Colonic mucosa (tissue), 4 donors: ENCODE measurements at places on chromosomes 3 and 15. TPM values are rescaled to one million over a fixed set of nuclear protein-coding genes. Genes with fewer than 3 reads are reported as not detected.

Gene SAMMSON
- total RNA-seq: not detected

- no peak overlapping the region for H3K4me3 ChIP-seq
- H3K4me1 ChIP-seq: no peaks in the 10 kb centered on the region
- H3K36me3 ChIP-seq: no peaks in the 10 kb centered on the region
- H3K27ac ChIP-seq: no peak overlapping the region
- H3K27me3 ChIP-seq: no peaks in the 10 kb centered on the region
- no peak for DNase-seq
Measured at GRCh38 chr3:54859184-54859583, 68.7 kb downstream of the LRTM1 start.

DNA sequence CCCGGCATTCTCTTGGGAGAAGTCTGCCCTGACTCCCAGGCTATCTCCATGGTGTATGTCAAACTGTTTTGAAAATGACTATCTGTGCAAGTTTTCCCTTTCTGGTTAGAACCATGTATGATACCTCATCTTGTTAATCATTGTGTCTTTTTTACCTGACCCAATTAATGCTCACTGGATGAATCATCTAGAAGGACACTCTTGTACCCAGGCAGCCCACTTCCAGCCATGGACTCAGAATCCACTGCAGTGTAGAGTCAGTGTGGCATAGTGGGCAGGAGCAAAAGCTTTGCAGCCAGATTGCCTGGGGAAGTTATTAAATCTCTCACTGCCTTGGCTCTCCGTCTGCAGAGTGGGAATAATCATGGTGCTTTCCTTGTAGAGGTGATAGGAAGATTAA, 1.2 kb downstream of the FAM3D start:
- peak overlapping the region; percentile 46 for H3K4me3 ChIP-seq
- no peak for DNase-seq
- H3K36me3 ChIP-seq: no peaks in the 10 kb centered on the region
- peaks cover 13% of the 10 kb centered on the region for H3K4me1 ChIP-seq

DNA sequence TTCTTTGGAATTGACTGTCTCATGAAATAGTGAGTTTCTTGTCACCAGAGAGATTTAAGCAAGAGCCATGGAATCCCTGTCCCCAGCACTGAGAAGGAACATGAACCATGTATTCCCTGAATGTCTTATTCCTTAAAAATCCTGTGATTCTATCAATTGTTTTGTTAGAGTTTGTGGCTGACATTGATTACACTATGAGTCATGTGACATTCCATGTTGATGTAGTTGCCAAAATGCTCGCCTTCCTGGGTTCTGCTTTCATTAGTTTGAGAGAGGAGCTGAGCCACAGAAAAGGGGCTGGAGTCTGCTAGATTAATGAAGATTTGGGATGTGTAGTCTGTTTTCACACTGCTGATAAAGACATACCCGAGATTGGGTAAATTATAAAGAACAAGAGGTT, 294.9 kb upstream of the CTDSPL start:
- H3K4me1 ChIP-seq: no peaks in the 10 kb centered on the region
- H3K27ac ChIP-seq: no peak overlapping the region
- H3K4me3 ChIP-seq: no peak overlapping the region
- no peaks in the 10 kb centered on the region for H3K27me3 ChIP-seq
- no peak for DNase-seq

Gene MFGE8
- total RNA-seq: 31.3 TPM

- no peak for DNase-seq
- H3K27ac ChIP-seq: no peak overlapping the region
- H3K36me3 ChIP-seq: no peaks in the 10 kb centered on the region
- H3K4me1 ChIP-seq: no peaks in the 10 kb centered on the region
Measured at GRCh38 chr15:54226455-54226854, 248.2 kb downstream of the UNC13C start.

GRCh38 chr15:101540480-101541239, 51.2 kb upstream of the PCSK6 start:
- no peaks in the 10 kb centered on the region for H3K27me3 ChIP-seq
- no peak overlapping the region for H3K27ac ChIP-seq
- H3K4me3 ChIP-seq: no peak overlapping the region
- no peaks in the 10 kb centered on the region for H3K4me1 ChIP-seq
- DNase-seq: no peak

DNA sequence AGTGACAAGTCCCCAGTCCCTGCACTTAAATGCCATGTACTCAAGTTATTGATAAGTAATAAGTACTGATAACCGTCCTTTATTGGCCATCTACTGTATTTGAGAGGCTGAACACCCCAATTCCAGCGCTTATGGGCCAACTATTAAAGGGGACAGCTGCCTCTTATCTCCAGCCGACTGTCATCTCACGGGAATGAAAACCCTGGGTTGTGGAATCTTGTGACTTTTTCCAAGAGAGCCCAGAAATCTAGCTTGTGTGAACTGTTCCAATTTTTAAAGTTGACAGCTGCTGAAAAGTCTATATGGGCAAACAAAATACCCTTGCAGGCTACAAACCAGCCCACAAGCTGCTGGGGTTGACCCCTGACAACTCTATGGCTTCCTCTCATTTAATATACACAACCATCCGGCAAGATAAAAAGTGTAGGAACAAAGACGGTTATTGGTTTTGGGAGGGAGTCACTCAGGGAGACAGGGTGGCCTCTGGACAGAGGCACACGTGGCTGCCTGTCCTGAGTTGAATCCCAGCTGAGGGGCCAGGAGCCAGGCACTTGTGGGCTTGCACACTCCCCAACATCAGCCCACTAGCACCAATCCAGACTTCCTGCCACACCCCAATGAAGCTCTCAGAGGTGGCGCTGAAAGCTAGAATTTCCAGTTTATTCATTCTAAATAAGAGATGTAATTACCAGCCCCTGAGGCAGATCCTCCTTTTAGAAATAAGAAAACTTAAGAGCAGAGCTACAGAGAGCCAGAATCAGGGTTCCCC, 16.2 kb downstream of the SPSB4 start:
- H3K4me1 ChIP-seq: no peaks in the 10 kb centered on the region
- no peak for DNase-seq
- H3K27ac ChIP-seq: no peak overlapping the region
- H3K36me3 ChIP-seq: no peaks in the 10 kb centered on the region

- no peaks in the 10 kb centered on the region for H3K27me3 ChIP-seq
- H3K27ac ChIP-seq: no peak overlapping the region
- no peaks in the 10 kb centered on the region for H3K4me1 ChIP-seq
- H3K4me3 ChIP-seq: no peak overlapping the region
- no peaks in the 10 kb centered on the region for H3K36me3 ChIP-seq
Measured at GRCh38 chr3:170761103-170761502, 108.9 kb downstream of the RPL22L1 start.

DNA sequence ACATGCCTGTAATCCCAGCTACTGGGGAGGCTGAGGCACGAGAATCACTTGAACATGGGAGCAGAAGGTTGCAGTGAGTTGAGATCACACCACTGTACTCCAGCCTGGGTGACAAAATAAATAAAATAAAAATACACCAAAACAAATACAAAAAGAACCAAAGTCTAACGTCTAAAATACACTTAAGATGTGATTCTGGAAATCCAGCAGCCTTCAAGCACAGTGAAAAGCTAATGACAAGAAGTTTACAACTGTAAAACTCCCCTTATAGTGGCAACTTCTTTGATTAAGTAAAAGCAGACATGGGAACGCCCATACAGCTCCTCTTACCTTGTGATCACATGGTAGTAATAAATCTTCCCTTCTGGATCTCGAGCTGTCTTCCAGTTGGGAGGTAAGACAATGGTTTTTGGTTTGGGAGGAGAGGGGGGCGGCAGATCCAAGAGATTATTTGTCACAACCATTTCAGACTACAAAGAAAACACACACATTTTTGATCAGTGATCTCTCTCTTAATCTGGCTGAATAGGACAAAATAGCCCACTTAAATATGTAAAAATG, 62.8 kb downstream of the NBEAL2 start:
- no peak overlapping the region for H3K27ac ChIP-seq
- DNase-seq: no peak
- H3K4me1 ChIP-seq: no peaks in the 10 kb centered on the region
- no peak overlapping the region for H3K4me3 ChIP-seq

Gene STRIT1
- total RNA-seq: not detected

Gene CSTA
- 1.2 TPM for total RNA-seq
